CD4-positive, alpha-beta T cell (primary cell): ENCODE measurements at places on chromosomes 4 and X. TPM values are rescaled to one million over a fixed set of nuclear protein-coding genes. Genes with fewer than 3 reads are reported as not detected.

MAGEA2B gene
- not detected for total RNA-seq

DNA sequence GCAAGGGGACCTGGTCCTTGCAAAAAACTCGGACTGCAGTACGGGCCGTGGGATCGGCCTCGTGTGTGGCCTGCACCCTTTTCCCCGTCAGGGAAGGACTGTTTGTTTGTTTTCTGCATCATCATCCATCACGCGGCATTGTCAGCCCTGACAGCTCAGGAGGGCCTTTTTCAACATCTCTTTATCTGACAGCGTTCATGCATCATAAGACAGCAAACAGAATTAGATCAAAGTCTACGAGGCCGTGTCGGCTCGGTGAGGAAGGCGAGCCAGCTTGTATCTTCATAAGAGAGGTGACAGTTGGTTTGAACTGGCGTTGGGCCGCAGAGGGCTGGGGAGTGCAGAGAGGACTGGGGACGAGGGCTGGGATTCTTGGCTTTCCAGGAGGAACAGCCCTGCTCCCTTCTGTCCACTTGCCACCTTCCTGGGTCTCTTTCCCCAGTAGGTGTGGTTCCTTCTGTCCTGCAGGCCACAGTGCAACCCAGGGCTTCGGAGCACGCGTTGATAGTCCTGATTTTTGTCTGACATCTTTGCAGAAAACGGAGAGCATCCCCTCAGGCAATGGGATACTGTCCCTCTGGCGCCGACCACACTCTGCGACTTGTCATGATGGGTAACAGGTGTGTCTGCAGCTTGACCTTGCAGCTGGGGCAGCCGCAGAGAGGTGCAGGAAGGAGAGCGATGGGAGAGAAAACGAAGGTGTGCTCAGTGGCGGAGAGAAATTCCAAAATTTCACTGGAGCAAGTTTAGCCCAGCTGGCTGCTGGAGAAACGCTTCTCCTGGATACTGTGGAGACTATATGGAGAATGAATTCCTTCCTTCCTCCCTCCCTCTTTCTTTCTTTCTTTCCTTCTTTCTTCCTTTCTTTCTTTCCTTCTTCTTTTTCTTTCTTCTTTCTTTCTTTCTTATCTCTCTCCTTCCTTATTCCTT is 104.0 kb upstream of the SHOX start:
- no peaks in the 10 kb centered on the region for H3K27me3 ChIP-seq
- no peaks in the 10 kb centered on the region for H3K36me3 ChIP-seq
- H3K4me1 ChIP-seq, result no peaks in the 10 kb centered on the region
- H3K27ac ChIP-seq, result no peak overlapping the region

IL13RA2 gene
- total RNA-seq, result not detected

IL1RAPL2 gene
- total RNA-seq, result not detected

- no peak overlapping the region for H3K27ac ChIP-seq
- DNase-seq, result no peak
- peaks cover 3% of the 10 kb centered on the region for H3K27me3 ChIP-seq
- no peaks in the 10 kb centered on the region for H3K36me3 ChIP-seq
- no peak overlapping the region for H3K4me3 ChIP-seq
Measured at GRCh38 chr4:113810906-113811305, 49.4 kb upstream of the CAMK2D start.
